SJCRH30 (cell line): ENCODE measurements at places on chromosomes 1 and 21. TPM values are rescaled to one million over a fixed set of nuclear protein-coding genes. Genes with fewer than 3 reads are reported as not detected.

The TTC34 gene
- total RNA-seq: 0.33 and 0.38 TPM in 2 replicates

- no peak for DNase-seq
- no peak overlapping the region for H3K27ac ChIP-seq
- peaks cover 31% of the 10 kb centered on the region for H3K36me3 ChIP-seq
- H3K27me3 ChIP-seq: no peaks in the 10 kb centered on the region
- no peaks in the 10 kb centered on the region for H3K4me1 ChIP-seq
- H3K4me3 ChIP-seq: no peak overlapping the region
Observed at GRCh38 chr1:3842912-3843311, 14.1 kb downstream of the CEP104 start.

- no peaks in the 10 kb centered on the region for H3K27me3 ChIP-seq
- H3K36me3 ChIP-seq: no peaks in the 10 kb centered on the region
- no peaks in the 10 kb centered on the region for H3K4me1 ChIP-seq
- H3K4me3 ChIP-seq: no peak overlapping the region
Observed at GRCh38 chr1:231708394-231708793, 81.8 kb downstream of the DISC1 start.

DNA sequence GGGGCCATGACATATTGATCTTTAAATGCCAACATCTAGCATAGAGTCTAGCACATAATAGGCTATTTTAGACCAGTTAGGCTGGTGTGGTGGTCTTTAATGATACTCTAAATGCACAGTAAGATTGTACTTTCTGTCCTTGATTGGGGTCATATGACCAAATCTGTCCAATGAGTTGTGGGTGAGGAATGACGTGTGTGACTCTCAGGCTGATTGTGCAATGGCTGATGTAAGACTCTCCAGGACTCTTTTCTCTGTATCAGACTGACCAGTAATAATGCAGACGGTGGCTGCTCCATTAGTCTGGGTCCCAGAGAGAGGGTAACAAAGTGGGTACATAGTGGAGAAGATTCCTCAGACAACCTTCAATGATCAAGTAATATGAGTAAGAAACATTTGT lies 541.6 kb upstream of the CAMK1G start:
- H3K4me1 ChIP-seq: peaks cover 38% of the 10 kb centered on the region
- H3K4me3 ChIP-seq: no peak overlapping the region
- no peak for DNase-seq
- no peak overlapping the region for H3K27ac ChIP-seq
- H3K36me3 ChIP-seq: no peaks in the 10 kb centered on the region

DNA sequence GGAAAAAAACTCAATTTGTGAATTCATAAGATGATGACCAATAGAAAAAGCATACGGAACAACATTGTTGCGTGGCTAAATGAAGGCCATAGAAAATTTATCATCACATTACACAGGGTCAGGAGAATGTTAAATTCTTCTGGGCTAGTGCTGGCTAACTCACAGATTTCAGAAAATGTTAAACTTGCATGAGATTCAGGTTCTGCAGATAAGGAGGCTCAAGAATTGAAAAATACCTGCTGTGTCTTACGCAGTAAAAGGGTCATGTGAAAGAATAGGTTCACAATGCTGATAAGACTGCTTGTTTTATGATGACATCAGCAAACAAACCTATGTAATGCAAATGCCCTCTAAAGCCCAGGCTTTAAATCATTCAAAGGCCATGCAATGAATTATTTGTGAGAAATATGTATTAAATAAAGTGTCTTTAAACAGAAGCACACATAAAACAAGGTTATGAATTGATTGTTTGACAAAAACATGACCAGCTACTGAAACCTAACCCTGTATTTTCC lies 378.8 kb downstream of the USP25 start:
- H3K27ac ChIP-seq: no peak overlapping the region
- no peak overlapping the region for H3K4me3 ChIP-seq
- no peaks in the 10 kb centered on the region for H3K27me3 ChIP-seq
- H3K4me1 ChIP-seq: no peaks in the 10 kb centered on the region
- no peak for DNase-seq

- no peaks in the 10 kb centered on the region for H3K27me3 ChIP-seq
- no peaks in the 10 kb centered on the region; the same call in 1 of the 2 replicates for H3K36me3 ChIP-seq
- no peak for DNase-seq
- H3K4me1 ChIP-seq: no peaks in the 10 kb centered on the region
- H3K4me3 ChIP-seq: no peak overlapping the region
Observed at GRCh38 chr21:27173053-27173452, 206.2 kb upstream of the ADAMTS5 start.

DNA sequence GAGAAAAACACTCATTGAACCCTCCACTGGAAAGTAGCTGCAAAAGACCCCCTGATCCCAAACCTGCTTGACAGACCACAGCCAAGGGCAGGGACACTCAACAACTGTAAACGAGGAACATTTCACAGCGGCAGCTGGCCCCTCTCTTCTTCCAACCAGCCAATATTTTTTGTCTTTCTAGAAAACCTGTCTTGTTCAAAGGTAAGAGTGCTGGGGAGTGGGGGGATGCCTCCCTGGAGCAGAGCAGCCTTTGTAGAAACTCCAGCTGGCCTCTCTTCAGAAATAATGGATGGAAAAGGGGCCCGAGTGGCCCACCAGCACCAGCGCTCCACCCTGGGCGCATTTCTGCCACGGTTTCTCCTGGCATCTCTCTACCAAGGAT lies 384.0 kb downstream of the RRAGC start:
- H3K36me3 ChIP-seq: no peaks in the 10 kb centered on the region
- peak overlapping the region; percentile 96 for H3K27ac ChIP-seq
- no peak for DNase-seq
- peak overlapping the region; percentile 38; the same call in 1 of the 2 replicates for H3K4me3 ChIP-seq

DNA sequence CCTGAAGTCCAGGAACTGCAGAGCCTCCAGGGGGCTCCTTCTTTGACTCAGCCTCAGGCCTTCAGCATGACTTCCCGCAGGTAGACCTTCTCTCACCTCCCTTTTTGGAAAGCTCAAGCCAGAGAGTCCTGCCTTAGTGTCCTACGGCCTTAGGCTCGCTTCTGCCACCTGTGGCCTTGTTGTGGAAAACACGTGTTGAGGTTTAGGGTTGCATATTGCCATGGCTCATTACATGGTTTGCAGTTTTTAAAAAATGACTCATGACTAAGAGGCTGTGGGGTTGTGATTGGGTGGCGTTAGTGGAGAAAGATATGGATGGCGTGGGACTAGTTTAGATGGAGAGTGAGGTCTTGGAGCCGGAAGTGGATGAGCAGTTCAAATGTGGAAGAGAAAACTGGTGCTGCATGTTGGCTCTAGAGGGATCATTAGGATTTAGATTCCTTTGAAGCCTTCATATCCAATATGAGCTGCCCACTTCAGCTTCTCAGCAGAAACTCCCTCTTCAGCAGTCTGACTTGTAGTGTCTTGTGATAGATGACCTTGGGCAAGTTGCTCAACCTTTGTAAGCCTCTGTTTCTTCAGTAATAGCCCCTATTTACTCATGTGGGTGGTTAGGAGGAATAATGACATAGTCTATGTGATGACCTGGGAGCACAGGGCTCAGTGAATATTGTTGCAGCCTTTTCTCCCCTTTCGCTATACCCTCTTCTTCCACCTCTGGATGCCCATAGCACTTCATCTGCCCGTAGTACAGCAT lies 6.5 kb upstream of the FGGY start:
- H3K4me3 ChIP-seq: no peak overlapping the region
- H3K36me3 ChIP-seq: no peaks in the 10 kb centered on the region
- H3K4me1 ChIP-seq: peaks cover 21% of the 10 kb centered on the region
- no peak overlapping the region for H3K27ac ChIP-seq
- peak; percentile 63 for DNase-seq

GRCh38 chr1:160489513-160490261 lies 33.4 kb downstream of the SLAMF6 start:
- no peak overlapping the region for H3K27ac ChIP-seq
- H3K36me3 ChIP-seq: no peaks in the 10 kb centered on the region
- H3K4me1 ChIP-seq: no peaks in the 10 kb centered on the region
- H3K27me3 ChIP-seq: no peaks in the 10 kb centered on the region
- no peak overlapping the region for H3K4me3 ChIP-seq
